Central memory CD8-positive, alpha-beta T cell (primary cell): ENCODE measurements at places on chromosomes 5 and 9.

GRCh38 chr5:136963504-136963903 is 535.6 kb downstream of the SPOCK1 start:
- no peak for DNase-seq

GRCh38 chr5:84228266-84228665 is 156.4 kb downstream of the EDIL3 start:
- no peak for DNase-seq

DNA sequence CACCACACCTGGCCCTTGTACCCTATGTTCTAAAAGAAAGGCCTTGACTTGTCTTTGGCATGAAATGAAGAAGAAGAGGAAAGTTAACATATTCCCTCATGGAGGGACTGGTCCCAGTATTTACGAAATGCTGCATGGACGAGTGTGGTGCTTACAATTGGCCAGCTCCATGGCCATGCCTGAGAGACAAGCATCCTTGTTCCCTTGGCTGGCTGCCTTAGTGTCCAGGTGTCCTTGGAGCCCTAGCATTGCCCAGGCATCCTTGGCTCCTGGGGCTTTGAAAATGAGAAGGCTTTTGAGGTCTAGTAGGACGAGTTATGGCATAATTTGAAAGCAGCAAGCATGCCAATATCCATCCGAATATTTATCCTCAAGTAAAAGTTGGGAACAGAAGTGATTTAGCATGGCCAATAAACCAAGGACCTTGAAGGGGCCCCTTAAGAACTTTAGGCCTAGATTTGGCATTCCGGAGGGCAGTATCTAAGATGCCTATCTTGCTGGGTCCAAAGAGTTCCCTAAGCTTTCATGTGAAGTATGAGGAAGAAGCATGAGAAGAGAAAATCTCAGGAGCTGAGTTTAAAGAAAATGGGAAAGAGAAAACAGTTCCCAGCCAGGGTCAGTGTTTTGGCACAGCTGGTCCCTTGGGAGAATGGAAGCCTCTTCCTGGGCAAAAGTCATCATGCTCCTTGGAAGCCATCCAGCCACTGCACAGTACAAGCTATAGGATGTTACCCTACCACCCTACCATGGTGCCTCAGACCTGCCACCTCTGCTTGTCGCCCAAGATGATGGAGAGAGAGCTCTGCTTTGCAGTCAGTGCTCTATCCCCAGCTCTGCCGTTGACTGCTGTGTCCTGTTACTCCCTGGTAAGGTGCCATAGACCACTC is 91.0 kb downstream of the AOPEP start:
- DNase-seq = no peak

GRCh38 chr9:69009708-69010107 is 4.2 kb downstream of the PRKACG start:
- no peak for DNase-seq

DNA sequence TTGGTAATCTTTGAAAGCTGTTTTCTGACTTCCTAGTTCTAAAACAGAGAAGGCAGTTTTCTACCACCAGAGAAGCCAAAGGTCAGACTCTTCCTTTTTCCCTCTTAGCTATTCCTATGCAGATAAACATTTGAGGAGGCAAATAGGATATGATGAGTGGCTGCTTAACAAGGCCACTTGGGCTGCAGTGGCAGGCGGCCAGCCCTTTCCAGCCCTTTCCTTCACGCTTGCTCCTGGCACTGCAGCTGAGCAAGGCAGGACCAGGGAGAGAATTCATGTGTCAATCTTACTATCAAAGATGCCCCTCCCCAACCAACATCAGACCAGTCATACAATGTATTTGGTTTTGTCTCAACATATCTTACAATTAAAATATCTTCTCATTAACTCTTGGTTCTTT is 36.8 kb upstream of the RNF38 start:
- DNase-seq = no peak

GRCh38 chr9:115665519-115665918 is 488.1 kb upstream of the PAPPA start:
- DNase-seq = no peak

GRCh38 chr9:77556396-77556795 is 91.7 kb downstream of the GNA14 start:
- DNase-seq = no peak
